Stimulated activated naive CD4-positive, alpha-beta T cell treated with Interleukin-2 at 50 U/mL for 16 hours (primary cell): ENCODE measurements at places on chromosomes 1 and 21.

DNA sequence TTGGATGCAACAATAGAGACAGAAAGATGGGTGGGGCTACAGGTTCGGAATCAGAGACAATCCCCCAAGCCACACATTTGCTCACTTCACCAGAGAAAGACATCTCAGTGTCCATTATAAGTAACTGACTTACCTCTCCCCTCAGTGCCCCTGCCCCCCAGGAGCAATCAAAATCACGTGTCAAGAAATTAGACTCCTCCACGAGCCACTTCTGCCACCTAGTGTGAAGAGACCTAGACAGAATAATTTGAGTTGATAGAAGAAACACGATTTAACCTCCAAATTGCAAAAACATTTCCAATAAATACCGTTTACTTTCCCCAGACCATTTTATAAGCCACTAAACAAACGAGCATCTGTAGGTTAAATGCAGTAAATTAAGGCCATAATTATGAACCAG is 123.2 kb downstream of the SLC30A10 start:
- DNase-seq: no peak

DNA sequence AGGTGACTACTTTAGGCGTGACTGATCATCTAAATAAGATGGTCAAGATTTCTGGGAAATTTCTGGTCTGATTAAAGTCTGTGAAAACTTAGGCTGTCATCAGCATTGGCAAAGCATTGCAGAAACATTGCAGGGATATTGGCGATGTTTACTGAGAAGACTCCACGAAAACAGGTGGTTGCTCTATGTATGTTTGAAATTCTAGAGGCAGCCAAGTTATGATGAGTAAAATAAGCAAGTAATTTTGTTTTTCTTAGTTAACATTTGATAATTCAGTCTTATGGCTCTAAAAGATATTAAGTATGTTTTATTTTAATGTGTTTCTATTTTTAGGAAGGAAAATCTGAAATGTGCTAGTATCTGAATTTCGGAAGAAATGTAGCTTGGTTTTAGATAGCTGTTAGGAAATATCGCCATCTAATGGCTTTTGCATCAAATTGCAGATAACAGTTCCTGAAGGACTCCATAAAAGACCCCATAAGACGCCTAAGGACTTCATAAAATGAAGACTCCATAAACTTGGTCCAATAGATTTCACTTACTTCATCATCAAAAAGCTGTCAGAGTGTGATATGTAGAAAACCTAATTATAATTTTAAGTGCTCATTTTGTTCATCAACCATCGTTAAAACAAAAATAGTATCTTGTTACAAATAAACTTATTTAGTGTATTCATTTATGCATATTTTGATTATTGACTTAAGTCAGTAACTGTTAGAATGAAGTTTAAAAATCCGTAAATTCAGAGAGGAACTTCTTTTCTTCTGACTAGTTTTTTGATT is 344.6 kb downstream of the RYR2 start:
- no peak for DNase-seq

DNA sequence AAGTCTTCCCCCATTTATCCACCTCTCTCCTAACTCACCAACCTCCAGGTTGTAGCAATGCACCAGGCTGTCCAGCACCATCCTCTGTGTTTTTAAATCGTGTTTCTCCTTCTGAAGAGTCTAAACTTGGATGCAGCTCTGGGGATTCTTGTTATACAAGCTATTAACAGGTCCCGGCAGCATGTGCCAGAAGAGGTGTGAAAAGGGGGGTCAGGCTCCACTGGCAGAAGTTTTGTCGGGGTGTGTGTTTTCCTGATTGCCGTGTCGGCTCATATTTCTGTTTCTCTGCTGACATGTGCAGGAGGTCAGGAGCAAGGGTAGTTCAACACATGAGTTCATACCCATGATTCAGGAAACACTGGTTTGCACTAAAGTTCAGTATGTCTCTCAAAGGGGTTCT is 658.6 kb upstream of the CAMK1G start:
- no peak for DNase-seq

GRCh38 chr1:182725259-182726255 is 41.2 kb upstream of the RGS8 start:
- no peak for DNase-seq

GRCh38 chr1:101101360-101101759 is 75.8 kb upstream of the DPH5 start:
- no peak for DNase-seq

GRCh38 chr1:158675563-158676323 is 10.8 kb downstream of the SPTA1 start:
- no peak for DNase-seq

DNA sequence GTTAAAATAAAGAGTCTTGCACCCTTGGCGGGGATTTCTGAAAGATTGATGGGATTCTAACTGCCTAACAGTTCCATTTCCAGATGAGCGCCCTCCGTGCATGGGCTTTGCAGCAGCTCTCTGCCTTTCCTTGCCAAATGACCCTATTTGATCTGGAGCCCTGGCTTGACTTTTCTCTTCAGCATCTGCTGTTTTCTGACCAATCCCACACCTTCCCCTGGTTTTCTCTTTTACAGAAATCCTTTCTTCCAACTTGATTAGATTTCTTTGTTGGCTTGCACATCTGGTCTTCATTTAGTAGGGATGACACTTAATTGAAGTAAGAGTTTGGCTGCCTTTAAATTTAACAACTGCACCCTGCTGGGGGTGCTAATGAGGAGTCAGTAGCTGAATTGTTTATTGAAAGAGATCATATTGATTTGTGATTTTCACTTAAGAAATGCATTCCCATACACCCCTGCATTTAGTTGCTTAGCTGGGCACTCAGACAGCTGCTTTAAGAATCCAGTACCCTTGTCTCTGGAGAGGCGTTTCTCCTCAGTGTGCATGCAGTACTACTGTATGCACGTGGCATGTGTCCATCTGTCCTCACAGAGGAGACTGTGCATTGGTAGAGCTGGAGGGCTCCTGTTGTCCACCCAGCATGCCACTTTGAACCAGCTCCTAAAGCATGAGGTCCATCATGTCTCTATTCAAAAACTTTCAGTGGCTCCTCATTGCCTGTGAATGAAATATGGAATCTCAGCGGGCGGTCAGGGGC is 99.7 kb downstream of the NOS1AP start:
- DNase-seq: no peak

- DNase-seq: no peak
These were observed 32.0 kb downstream of the VTCN1 start for GRCh38 chr1:117178756-117179155.

DNA sequence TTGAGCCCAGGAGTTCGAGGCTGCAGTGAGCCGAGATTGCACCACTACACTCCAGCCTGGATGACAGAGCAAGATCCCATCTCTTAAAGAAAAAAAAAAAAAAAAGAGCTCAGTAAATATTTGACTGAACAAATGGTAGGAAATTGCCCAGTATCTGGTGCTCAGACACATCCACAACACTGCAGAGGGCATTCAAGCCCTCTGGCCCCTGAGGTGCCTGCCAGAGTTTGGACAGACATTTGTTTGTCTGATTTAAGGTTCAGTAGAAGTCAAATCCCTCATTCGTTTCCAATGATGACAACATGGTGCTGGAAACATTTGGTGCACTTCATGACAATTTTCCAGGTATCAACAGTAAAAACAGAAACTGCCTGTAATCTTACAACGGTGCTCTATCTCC is 86.6 kb downstream of the HLCS start:
- no peak for DNase-seq

- DNase-seq: no peak
These were observed 11.4 kb downstream of the EDEM3 start for GRCh38 chr1:184743062-184743756.

GRCh38 chr1:156797212-156797871 is 19.3 kb downstream of the SH2D2A start:
- no peak for DNase-seq

DNA sequence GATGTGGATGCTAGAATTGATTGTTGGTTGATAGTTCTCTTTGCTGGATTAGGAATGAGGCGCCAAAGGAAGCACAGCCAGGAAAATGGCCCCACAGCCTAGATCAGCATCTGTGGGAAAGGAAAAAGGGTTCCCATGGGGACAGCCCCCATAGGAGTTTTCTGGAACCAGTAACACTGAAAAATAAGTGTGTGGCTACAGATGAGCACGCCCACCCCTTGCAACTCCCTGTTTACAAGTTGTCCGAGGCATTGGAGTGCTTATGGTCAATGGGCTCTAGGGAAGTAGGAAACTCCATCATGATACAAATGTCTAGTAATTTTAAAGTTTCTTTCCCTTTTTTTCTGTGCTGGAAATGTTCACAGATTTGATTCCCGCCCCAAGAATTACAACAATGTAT is 23.8 kb upstream of the UBE2U start:
- no peak for DNase-seq

GRCh38 chr1:37038227-37039093 is 4.1 kb upstream of the GRIK3 start:
- no peak for DNase-seq
